ENCODE measurements at places on chromosomes 3 and 15. TPM values are rescaled to one million over a fixed set of nuclear protein-coding genes. Genes with fewer than 3 reads are reported as not detected.

Gene CYP19A1
- polyA plus RNA-seq = 0.37 TPM

Gene MORF4L1
- polyA plus RNA-seq = 280 TPM

Gene NISCH
- 37.8 TPM for polyA plus RNA-seq

Gene SPTBN5
- 1.8 TPM for polyA plus RNA-seq

Gene PLA2G4F
- polyA plus RNA-seq = 18.9 TPM

Gene SNUPN
- polyA plus RNA-seq = 24.6 TPM

Gene AMIGO3
- polyA plus RNA-seq = 0.63 TPM

Gene XXYLT1
- 9.2 TPM for polyA plus RNA-seq

Gene CCDC54
- polyA plus RNA-seq = not detected

Gene RASGRF1
- polyA plus RNA-seq = 28.8 TPM

Gene GAP43
- 0.08 TPM for polyA plus RNA-seq

Gene KCNH8
- 0.06 TPM for polyA plus RNA-seq

Gene CADM2
- 0.14 TPM for polyA plus RNA-seq

Gene NPHP3
- 15.2 TPM for polyA plus RNA-seq

Gene SNTN
- 20.1 TPM for polyA plus RNA-seq

Gene ITIH1
- 0.35 TPM for polyA plus RNA-seq

Gene UQCC5
- polyA plus RNA-seq = 104 TPM

Gene CCR4
- 1.0 TPM for polyA plus RNA-seq

Gene ZDHHC3
- polyA plus RNA-seq = 62.0 TPM

Gene SCAMP5
- polyA plus RNA-seq = 0.94 TPM

Gene FBXL22
- polyA plus RNA-seq = 0.91 TPM

Gene NEK10
- 5.4 TPM for polyA plus RNA-seq

Gene NR2E3
- 0.33 TPM for polyA plus RNA-seq

Gene ADAMTSL3
- 4.0 TPM for polyA plus RNA-seq

Gene PIGZ
- 1.8 TPM for polyA plus RNA-seq

Gene IQCF5
- not detected for polyA plus RNA-seq

Gene XCR1
- 0.04 TPM for polyA plus RNA-seq

Gene SI
- 0.02 TPM for polyA plus RNA-seq

Gene HYAL1
- polyA plus RNA-seq = 24.6 TPM

Gene STXBP5L
- not detected for polyA plus RNA-seq

Gene TRIM42
- polyA plus RNA-seq = not detected

Gene CHRFAM7A
- 2.8 TPM for polyA plus RNA-seq

Gene LTK
- polyA plus RNA-seq = 4.8 TPM

Gene RLBP1
- not detected for polyA plus RNA-seq

Gene ETV5
- polyA plus RNA-seq = 12.5 TPM

Gene RTP3
- not detected for polyA plus RNA-seq

Gene EPHA3
- 0.48 TPM for polyA plus RNA-seq

Gene CLEC3B
- 167 TPM for polyA plus RNA-seq

Gene GABRG3
- not detected for polyA plus RNA-seq

Gene NPAP1
- not detected for polyA plus RNA-seq

Gene SOX14
- not detected for polyA plus RNA-seq

Gene IL16
- polyA plus RNA-seq = 21.1 TPM

Gene CD200R1
- 0.22 TPM for polyA plus RNA-seq

Gene EIF2A
- 67.5 TPM for polyA plus RNA-seq

Gene CEMIP
- 1.9 TPM for polyA plus RNA-seq
